ENCODE measurements at places on chromosomes 7 and 10.

DNA sequence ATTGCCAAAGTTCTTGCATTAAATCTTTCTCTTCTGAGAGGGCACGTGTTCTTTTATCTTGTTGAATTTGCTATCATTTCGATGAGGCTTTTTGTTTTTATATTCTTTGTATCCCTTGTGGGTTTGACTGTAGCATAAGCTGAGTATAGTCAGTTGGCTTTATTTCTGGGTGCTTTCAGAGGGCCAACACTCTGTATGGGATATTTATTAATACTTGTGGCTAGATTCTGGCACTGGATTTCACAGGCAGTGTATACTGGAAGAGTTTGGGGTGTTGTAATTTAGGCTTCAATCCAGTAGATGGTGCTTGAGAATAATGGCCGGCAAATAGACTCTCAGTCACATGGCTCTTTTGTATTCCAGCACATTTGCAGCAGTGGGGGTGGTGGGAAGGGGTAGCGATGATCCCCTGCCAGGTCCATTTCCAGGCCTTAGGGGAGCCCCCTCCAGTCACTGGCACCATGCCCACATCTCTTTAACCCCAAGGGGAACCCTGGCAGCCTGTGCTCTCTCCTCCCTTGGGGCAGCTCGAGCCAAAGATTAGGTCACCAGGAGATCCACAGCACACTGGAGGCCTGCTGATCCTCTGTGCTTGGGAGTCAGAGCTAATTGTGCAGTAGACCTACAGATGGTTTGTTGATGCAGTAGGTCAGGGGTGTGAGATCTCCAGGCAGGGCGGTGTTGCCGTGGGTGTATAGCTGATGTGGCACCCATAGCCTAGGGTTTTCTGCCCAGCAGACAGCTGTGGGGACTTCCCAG, 81.8 kb downstream of the PTPN20 start:
- no peak for DNase-seq

DNA sequence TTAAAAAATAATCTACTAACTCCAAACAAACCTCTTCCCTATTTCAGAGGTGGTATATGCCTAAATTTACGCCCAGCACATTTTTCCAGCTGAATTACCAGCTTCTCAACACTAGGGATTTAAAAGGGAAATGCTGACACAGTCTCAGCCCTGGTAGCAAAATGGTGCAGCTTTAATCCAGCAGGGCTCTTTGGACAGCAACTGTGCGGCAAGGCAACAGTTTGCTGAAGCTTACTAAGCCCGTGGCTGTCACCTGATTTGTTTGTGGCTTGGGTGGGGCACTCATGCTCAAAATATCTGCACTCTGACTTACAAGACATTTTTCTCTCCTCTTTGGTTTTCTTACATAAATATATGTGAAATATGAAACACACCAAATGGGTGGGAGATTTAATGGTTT, 206.7 kb downstream of the POU6F2 start:
- DNase-seq = no peak

DNA sequence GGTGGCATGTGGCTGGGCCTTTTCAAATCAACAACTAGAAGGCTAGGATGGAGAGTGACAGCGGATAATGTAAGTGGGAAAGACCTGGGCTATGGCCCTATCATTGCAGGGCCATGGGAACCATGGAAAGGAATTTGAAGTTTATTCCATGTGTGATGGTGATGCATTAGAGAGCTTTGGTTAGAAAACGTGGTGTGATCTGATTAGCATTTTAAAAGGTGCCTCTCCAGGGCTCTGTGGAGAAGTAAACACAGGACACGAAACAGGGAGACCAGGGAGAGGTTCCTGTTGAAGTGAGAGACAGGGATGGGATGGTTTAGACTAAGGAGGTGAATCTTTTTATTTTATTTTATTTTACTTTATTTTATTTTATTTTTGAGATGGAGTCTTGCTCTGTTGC, 749.5 kb downstream of the GATA3 start:
- DNase-seq = no peak

- no peak for DNase-seq
These were observed 142.2 kb downstream of the TRIL start for GRCh38 chr7:28815928-28816373.

GRCh38 chr10:13612654-13613373, 26.0 kb downstream of the PRPF18 start:
- no peak for DNase-seq

- no peak for DNase-seq
These were observed 1.6 kb upstream of the GSTO1 start for GRCh38 chr10:104253106-104253505.

DNA sequence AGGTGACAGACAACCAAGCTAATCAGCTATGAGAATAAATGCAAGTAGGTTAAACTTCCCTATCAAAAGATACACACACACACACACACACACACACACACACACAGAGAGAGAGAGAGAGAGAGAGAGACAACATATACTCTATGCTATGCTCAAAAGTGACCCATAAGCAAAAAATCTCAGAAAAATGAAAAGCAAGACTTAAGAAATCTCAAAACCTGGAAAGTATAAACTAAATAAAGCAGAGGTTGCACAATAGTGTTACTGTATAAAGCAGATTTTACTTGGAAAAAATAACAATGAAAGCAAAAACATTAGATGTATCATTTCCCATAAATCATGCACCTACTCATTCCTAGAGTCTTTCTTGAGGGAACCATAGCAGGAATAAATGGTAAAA, 221.5 kb downstream of the INHBA start:
- no peak for DNase-seq

GRCh38 chr10:13095094-13095493, 4.9 kb upstream of the OPTN start:
- DNase-seq = no peak

GRCh38 chr7:80324032-80324431, 187.8 kb downstream of the GNAT3 start:
- DNase-seq = no peak

DNA sequence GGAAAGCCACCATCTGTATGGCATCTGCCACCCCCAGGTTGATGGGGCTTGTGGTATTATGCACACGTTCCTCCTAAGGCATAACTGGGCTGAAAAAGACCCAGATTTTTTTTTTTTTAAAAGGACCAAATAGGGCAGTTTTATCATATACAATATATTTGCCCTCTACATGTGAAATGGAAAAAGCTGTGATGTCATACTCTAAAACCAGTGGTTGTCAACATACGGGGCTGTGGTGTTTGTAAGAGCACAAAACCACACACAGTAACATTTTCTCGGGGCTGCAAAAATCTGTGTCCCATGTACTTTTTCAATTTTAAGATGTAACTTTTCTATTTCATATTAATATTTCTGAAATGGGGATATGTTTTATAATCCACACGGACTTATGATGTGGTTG, 34.9 kb downstream of the FAM171A1 start:
- no peak for DNase-seq

DNA sequence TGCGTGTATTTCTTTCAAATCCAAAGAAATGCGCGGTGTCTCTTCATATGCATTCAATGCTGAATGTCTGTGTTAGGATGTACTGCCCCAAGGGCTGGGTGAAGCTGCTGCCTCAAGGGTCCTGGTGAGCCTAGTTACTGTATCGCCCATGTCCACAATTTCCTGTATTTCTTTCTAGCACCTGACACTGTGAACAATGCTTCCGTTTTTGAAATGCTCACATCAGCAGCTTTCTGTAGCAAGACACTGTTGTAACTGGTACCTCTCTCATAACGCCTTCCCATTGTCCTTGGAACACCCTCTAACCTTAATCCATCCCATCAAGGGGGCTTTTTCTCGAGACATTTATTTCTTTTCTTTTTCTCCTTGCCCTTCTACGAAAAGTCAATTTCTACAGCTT, 25.1 kb downstream of the NRP1 start:
- DNase-seq = no peak

DNA sequence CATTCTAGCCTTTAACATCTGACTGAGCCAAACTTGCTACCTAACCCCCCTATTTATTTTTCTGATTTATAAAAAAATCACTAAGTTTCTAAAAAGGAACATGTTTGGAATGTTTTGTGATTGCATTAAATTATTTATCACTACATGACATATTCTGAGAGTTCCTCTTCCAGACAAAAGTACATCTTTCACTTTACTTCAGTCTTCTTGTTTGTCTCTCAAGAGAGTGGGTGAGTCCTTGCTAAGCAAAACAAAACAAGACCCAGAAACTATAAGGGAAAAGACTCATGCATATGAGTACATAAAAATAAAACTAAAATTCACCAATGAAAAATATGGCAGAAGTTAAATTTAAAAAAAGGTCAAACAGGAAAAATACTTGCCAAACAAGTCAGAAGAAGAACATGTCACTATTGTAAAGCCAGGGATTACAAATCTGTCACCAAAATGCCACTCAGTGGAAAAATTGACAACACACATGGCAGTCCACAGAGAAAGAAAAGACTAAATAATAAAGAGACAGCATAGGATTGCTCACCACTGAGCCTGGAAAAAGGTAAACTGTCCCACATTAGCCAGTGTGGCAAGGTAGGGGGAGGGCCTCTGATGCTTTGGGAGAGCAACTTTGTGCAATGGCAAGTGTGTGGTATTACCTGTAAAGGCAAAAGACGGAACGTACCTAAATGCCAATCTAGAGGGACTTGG, 166.7 kb upstream of the ZNF32 start:
- no peak for DNase-seq

DNA sequence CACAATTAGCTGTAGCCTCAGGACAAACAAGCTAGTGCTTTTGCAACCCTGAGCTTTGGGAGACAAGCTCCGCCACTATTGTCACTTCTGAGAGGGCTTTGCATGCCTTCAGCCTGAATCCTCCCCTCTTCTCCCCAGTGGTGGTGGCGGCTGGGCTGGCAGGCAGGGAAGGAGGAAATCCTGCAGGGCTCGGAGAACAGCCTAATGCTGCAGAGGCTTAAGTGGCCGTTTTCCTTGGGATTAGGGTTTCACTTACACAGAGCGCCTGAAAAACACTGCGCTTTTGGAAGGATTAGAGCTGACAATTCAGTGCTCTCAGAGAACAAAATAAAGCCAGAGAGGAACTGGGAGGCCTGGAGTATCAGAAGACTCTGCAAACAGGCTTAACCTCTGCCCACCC, 71.3 kb downstream of the PAX2 start:
- DNase-seq = no peak

GRCh38 chr10:51416494-51416893, 282.9 kb downstream of the CSTF2T start:
- no peak for DNase-seq

- DNase-seq = no peak
These were observed 59.1 kb downstream of the CAMK1D start for GRCh38 chr10:12408472-12408871.

DNA sequence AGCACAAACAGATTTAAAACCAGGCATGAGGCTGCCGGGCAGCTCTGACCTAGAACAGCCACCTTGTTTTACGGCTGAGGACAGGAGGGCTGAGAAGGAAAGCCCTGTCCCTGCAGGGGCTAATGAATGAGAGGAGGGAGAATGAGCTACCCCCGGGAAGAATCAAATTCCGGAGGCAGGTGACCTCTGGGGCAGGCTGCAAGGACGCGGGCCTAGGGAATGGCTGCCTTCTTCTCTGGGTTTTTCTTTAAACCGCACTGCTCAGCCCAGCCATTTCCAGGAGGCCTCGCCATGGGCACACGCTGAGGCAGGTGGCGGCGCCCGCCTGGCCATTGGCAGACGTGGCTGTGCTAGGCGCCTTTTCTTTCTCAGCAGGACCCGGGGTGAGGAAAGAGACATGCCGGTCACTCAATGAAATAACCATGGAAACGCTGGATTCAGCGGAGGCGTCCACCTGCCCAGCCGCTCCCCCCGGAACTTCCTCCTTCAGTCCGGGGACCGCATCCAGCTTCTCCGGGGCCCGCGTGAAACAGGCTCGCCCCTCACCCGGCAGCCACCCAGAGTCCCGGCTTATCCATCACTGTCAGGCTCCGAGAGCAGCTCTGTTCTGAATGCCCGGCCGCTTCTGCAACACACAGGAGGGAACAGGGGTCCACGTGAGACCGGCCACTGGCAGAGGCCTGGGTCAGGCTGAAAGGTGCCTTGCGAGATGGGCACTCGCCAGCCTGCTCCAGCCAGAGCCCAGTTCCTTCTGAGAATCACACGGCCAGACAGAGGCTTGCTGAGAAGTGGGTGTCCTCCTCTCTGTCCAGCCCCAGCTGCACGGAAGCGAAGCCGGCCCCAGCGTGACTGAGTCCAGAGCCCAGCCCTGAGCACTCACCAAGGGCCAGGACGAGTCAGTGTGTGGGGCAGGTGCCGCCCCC, 82.1 kb downstream of the PDGFA start:
- no peak for DNase-seq

GRCh38 chr7:45106-46090, 147.0 kb upstream of the FAM20C start:
- no peak for DNase-seq

DNA sequence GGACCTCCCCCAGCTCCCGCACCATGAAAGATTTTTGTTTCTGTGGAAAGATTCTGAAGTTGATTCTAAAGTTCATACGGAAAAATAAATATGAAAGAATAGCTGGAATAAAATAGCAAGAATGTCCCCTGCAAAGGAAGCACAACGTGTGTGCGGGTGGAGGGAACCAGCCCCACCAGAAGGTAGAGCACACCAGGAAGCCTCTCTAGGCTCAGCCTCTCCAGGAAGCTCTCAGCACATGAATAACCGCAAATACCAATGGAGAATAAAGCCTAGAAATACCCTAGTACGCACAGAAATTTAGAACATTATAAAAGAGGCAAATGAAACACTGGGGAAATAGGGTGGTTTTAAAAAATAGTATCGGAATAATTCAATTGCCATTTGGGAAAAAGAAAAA, 24.6 kb upstream of the FAM170B start:
- no peak for DNase-seq

- no peak for DNase-seq
These were observed 157.8 kb downstream of the FGFR2 start for GRCh38 chr10:121440461-121440860.

DNA sequence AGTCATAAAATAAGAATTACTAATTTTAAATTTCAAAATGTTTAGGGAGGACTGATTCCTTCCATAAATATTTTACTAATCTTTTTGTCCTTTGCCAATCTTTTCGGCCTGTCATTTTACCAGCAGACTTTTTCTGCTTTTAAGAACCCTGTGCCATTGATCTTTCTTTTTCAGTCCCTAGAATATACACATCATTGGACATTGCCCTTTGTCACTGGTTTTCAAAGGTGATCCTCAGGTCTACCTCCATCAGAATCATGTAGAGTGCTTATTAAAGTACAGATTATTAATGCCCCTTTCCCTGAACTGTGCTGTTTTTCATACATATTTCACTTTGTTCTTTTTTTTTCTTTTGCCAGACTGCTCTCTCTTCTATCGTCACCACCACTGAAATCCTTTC, 43.8 kb downstream of the SHOC2 start:
- no peak for DNase-seq

GRCh38 chr7:154699417-154699816, 303.5 kb downstream of the PAXIP1 start:
- DNase-seq = no peak

DNA sequence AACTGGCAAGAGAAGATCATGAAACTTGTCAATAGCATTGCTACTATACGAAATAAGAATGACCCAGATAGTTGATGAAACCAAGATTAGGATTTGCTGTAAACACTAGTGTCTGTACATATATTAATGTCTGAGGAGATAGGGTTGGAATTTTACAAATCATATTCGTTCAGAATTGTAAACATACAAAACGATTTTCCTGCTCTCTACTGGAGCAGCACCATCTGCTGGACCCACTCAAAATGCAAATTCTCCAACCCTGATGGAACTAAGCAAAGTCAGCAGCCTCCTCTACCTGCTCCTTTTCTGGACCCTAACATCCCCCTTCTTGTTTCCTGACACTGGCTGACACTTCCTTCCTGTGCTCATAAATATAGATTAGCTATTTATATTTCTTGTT, 29.4 kb upstream of the SGMS1 start:
- DNase-seq = no peak
